Amygdala (tissue), 56 donors: ENCODE measurements at places on chromosomes 2 and 18.

DNA sequence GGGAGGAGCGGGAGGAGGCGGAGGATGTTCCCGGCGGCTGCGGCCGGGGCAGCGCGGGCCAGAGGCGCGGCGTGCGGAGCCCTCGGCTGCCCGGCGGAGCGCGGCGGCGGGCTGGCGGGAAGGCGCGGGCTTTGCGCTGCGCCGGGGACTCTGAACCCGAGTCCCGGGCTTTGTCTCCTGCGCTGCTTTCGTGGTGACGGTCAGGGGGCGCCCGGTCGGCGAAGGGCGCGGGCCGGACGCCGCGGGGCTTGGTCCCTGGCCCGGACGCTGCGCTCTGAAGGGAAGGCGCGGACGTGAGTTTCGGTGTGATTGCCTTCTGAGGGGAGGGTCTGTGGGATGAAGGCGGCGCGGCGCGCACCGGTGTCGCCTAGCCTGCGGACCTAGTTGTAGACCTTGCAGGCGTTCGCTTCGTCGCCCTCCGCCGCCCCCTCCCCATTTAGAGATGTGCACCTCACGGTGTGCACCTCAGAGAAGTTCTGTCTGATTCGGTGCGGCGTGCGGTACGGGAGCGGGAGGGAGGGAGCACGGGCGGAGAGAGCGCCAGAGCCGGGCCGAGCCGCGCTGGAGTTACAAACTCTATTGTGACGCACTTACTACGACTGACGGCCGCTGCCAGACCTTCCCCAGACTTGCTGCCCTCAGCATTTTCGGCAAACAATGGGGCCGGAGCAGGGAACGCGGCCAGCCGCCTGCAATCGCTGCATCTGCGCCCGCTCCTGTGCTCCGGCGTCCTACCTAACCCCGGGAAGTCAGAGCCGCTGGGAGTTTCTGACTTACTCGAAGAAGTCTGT lies 2.1 kb downstream of the BCL2L11 start:
- DNase-seq: peak; percentile 25

GRCh38 chr2:207750345-207750744 lies 19.4 kb downstream of the FZD5 start:
- DNase-seq: no peak

DNA sequence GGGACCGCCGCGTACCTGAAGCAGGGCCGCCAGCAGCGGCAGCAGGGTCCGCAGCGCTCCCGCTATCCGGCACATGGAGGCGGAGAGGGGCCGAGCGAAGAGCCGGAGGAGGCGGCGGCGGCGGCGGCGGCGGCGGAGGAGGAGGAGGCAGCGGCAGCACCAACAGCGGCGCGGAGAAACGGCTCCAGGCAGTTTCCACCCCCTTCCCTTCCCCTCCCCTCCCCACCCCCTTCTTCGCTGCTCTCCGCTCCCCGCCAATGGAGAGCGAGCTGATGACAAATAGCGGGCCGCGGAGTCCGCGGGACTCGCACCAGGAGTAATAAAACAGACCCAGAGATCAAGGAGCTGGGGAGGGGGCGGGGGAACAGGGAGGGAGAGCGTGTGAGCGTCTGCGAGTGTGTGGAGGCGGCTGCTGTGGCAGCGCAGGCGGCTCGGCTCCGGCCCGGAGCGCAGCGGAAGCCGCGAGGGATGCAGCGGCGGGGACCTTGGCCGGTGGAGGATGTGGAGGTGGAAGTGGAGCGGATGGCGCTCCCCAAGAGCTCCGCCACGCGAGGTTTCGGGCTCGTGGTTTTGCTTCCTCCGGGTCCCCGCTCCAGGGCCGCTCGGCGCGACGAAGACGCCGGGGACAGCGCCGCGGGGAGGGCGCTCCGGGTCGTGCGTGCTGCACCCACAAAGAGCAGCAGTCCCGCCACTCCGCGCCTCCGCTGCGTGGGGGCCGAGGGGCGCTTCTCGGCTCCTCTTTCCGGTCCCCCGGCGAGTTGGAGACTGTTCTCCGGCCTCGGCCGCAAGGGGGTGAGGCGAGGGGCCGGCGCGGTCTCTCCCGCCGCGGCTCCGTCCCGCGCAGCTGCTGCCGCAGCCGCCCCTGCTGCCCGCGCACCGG lies at the start of gene CDH2:
Gene CDH2, minus strand, starts transcription at position 183 of the 880 bp plus-strand sequence. Its CDS starts 108 bp downstream, at position 75.
- DNase-seq: peak; percentile 77

DNA sequence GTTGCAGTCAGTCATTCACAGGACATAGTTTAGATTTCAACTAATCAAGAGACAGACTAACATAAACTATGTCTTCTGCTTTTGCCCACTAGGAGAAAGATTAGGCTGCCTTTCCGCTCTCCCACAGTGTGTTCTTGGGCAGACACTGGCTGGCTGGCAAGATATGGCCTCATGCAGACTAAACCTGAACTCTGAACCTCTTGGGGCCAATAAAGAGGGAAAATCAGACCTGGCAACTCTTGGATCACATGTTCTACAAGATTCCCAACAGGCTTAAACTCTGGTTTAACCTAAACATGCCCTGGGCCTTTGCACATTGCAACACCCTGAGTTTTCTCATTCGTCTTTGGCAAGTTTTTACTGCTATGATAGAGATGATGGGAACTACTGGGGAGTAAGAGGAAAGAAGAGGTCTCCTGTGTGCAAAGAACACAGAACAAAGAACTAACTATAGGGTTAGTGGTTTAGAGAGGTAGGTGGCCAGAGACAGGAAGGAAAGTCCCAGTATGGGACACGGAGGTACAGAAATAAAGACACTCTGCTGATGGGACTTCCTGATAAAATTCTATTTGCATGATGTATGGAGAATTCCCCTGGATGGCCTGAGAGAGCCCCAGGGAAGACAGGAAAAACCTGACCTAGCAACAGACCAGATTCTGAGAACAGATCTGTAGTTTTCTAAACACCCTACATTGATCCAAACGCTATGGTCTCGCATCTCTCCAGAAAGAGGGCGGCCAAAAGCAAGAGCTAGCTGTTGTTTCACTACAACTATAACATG lies 2.0 kb upstream of the ATRAID start:
- DNase-seq: no peak

DNA sequence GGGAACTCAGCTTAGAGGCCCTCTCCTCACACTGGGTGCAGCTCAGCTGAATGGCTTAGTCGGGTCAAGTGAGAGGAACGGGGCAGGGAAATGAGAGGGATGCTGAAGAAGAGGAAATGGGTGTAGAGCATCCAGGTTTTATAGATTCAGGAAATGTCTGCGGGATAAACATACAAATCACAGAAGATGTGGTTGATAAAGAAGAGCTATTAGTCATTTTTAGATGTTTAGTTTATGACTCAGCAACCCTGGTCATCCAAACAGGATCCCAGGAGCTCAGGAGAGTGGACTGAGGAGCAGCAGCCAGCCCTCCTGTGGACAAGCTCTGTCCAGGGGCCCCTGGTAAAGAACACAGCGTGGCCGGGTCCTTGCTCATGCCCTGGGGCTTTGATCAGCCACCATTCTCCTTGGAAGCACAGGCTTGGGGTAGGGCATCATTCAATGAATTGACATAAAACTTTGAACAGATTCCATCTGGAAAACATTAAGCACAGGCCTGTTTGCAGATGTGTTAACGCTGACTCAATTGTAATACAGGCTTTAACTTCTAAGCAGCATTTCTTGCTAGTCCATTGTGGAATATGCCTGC lies 83.0 kb downstream of the NPAS2 start:
- DNase-seq: no peak

GRCh38 chr2:222865301-222865700 lies 4.5 kb downstream of the ACSL3 start:
- no peak for DNase-seq

DNA sequence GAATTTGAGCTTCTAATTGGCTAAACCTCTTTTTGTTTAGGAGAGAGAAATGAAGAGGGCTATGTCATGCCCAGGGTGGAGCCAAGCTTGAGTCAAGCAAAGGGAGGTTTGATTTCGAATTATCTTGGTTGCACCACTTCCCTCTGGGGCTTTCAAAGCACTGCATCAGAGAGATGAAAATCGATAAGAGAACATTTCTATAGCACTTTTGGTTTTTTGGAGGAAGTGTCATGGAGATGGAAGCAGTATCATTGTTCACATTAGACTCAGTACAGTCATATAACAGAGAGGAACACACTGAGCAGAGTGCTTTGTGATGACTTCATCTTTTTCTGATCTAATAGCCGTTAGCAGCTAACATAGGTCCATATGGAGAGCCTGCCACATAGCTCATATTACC lies 120.3 kb upstream of the UXS1 start:
- no peak for DNase-seq

- DNase-seq: no peak
These were observed 32.7 kb upstream of the MAP4K3 start for GRCh38 chr2:39469807-39470206.

DNA sequence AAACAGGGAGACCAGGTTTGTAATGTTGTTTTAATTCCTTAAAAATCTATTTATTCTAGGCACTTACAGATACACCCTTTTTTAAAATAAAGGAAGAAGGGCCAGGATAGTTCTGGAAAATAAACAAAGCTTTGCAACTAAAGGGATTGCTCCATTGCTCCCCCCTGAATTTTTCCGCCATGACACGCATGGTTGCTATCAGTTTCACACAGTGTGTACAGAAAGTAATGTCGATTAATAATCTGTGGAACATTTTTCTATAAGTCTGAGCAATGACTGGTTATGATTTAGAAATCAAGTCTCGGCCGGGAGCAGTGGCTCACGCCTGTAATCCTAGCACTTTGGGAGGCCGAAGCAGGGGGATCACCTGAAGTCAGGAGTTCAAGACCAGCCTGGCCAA lies 90.8 kb downstream of the GAREM1 start:
- DNase-seq: no peak

DNA sequence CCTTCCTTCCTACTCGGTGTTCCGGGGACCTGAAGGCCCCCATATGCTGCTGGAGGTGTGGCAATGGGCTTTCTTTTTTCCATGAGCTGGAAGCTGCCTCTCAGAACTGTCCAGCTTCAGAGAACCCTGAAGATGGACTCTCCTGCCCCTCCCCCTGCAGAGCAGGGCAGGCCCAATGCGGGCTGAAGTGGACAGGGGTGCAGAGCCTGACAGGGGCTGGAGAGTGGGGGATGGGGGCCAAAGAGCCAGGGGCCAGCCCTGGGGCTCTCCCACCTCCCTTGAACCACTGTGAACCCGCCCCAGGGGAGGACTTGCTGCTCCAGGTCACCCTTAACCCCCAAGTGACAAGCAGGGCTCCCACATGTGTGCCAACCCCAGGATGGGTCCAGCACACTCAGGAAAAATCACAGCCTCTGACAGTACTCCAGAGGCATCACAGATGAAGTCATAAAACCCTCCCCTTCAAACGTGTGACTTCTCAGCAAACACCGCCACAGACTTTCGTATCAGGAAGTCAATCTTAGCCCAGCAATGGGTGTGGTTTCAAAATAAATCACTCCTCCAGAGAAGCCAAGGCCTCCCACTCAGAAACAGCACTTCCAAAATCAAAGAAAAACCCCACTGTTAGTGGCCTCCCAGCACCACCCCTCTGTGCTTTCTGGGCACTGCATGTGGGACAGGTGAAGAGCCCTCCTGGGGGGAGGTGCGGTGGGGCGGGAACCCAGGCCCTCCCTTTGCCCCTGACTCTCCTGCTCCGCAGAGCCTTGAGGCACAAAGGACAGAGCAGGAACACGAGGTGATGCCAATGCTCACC lies 135.8 kb downstream of the HDAC4 start:
- DNase-seq: no peak

DNA sequence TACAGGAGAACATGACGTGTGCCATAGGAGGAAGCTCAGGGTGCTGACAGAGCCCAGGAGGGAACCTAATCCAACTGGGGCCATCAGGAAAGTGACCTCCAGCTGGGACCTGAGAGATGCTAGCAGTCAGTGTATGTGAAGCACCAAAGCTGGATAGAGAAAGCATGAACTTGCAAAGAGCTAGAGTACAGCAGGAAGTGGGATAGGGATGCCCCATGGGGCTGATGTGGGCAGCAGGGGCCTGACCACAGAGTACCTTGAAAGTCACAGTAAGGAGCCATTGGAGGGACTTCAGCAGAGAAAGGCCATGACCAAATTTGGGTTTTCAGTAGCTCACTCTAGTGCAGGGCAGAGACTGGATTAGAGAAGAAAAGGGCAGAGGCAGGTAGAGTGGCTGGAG lies 91.6 kb upstream of the TTC39C start:
- no peak for DNase-seq

DNA sequence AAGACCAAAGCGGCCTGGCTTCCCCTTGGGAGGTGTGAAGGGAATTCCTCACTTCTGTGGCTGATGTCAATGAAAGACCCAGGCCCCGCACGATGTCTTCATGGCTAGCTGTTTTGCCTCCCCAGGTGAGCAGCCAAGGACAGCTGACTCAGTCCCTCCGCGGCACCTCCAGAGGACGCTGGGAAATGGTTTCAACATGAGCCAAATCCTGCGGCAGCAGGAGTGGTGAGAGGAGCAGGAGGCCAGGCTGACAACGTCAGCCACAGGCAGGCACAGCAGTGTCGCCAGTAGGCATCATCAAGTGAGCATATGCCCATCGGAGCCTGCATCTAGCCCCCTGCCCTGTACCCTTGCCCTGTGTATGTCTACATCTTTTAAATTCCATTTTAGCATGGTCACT lies 156.4 kb upstream of the RAB6C start:
- no peak for DNase-seq

DNA sequence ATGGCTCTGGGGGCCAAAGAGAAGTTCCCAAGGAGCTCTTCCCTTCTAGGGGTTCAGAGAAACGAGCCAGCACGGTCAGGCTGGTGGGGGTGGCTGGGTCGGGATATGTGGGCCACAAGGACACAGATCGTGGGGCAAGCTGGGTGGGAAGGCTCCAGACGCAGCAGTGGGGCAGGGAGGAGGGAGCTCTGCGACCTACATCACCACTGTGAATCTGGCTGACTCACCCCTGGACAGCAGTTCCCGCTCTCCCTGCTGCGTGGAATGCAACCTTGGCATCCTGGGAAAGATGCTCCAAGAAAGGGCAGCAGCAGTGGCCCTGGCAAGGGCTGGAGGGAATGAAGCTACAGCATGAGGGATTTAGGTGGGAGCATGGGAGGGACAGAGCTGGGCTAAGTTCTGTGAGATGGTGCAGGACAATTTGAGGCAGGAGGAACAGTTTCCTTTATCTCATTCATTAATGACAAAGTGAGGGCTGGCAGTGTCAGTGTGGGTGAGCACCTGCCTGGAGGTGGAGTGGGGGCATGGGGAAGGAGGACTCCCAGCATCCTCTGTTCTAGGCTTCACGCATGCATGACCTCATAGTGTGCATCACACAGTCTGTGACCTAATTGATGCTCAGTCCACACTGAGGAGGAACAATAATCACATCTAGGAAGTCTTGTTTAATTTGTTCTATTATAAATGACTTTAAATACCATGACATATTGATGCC lies 25.0 kb downstream of the CELF4 start:
- no peak for DNase-seq

- peak; percentile 34 for DNase-seq
These were observed 30.9 kb downstream of the LONRF2 start for GRCh38 chr2:100291152-100291970.

DNA sequence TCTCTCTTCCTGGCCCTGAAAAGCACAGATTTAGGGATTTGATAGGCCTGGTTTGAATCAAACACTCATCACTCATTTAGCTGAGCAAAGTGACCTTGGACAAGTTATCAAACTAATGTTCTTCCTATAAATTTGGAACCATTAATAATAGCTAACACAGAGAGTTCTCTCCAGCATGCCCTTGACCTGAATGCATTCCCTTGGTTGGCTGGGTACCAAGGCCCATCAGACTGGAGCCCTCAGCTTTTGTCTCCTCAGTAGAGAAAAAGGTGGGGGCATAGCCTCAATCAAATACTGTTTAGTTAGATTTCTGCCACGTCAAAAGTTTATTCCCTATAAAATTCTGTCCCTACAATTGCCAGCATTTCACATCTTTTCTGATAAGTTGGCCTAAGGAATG lies 13.8 kb upstream of the MRPL19 start:
- DNase-seq: no peak
